ENCODE measurements at places on chromosomes 5 and 9. TPM values are rescaled to one million over a fixed set of nuclear protein-coding genes. Genes with fewer than 3 reads are reported as not detected.
A peak's percentile ranks its signal among the peaks of the same experiment; 100 is the strongest.

- DNase-seq = no peak
These were observed 61.0 kb upstream of the GFPT2 start for GRCh38 chr5:180414176-180414575.

- DNase-seq = peak; percentile 24
These were observed 476.1 kb upstream of the MPDZ start for GRCh38 chr9:13755551-13755950.

DNA sequence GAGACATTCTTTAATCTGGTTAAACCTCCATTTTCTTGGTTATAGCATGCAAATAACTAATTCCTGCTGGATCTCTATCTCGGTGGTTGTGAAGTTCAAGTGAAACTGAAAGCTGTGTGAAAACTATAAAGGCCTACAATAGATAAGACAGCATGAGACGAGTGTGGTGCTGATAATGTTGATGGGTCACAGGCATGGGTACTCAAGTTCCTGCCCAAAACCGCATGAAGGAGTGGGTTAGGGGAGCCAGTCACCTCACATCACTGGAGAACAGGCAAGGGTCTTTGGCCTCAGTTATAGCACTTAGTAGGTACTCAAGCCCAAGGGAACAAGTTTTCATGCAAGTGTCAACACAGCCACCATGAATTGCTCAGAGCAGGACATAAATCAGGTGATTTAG lies 16.7 kb downstream of the HMHB1 start:
- no peak for DNase-seq

- no peak for DNase-seq
These were observed 77.1 kb downstream of the PPARGC1B start for GRCh38 chr5:149807176-149807575.

DNA sequence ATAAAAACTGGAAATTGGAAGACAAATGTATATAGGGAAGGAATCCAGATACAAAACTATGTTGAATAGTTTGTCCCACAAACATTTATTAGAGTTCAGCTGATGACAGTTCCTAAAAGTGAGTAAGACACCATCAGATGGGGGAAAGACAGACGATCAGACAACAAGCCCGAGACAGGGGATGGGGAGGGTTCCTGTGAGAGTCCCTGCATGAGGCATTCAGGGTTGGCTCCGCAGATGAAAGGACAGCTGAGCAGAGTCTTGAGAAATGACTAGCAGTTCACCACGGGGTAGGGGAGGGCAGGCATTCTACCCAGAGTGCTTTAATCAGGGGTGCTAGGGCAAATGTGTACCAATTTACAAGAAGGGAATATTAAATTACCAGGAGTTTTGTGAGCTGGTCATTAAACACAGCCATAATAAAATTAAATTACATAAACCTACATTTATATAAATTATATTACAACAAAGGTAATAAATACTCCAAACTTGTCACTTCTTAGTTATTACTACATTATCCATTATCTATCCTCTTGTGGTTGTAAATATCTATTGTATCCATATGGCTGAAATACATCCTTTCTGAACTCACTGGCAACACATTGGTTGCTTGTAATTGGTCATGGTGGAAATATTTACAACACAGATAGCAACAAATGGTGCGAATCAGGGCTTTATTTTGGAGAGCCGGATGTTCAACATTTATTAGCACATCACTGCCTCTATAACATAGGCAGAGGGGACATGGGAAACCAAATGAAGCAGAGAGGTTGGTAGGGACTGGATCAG lies 27.8 kb downstream of the TNFSF15 start:
- DNase-seq = no peak

Gene GPX8
- 155 TPM for total RNA-seq
